ENCODE measurements at places on chromosomes 5 and 9.

- no peak for DNase-seq
Measured at GRCh38 chr5:149544028-149544420, 7.2 kb downstream of the CSNK1A1 start.

DNA sequence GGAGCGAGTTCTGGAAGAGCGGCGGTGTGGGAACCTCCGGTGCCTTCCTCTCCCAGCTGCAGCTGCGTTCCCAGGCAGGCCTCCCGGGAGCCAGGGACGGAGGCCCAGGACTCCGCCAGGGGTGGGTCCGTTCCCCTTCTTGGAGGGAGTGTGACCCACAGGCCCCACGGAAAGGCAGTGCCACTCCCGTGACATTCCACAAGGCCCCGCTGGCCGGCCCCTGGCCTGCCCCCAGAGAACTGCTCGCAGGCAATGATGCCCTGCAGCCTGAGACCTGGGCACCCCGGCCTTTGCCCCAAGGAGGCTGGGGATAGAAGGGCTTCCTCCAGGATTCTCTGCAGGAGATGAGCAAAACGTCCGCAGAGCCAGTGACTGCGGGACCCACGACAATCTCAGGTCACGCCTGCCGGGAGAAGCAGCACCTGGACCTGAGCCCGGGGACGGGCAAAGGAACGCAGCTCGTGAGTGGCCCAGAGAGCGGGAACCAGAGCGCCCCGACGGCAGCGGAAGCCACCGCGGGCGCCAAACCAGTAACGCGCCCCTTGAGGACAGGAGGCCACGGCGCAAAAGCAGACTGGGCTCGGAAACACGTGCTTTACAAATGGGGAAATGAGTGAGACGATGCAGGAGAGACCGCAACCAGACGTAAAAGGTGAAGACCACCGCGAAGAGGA lies 9.3 kb downstream of the OBP2B start:
- DNase-seq, result no peak

- no peak for DNase-seq
Measured at GRCh38 chr9:16501141-16501540, 369.3 kb downstream of the BNC2 start.

DNA sequence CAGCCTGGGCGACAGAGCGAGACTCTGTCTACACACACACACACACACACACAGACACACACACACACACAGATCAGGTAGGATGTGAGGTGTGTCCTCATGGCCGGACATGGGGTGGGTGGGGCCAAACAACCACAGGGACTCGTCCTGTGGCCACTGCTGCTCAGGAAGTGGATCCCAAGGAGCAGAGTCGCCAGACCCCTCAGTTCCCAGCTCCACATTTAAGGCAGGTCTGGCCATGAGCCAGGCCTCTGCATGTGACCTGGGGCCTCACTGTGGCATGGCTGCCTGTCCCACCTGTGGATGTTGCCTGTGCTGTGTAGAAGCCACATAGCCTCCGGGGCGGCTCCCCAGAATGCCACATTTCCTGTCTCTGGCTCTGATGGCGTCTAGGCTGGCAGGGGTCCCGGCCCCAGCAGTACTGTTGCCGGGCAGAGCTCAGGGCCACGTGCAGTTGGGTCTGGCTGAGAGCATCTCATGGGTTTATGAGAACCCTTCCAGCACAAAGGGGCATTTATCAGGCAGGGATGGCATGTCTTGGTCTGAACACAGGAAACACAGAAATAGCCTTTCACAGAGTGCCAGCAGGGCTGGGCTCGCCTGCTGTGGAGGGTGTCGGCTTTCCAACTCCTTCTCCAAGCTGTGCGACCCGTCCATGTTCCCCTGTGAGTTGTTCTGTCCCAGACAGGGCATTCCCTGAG lies 9.9 kb upstream of the NINJ1 start:
- no peak for DNase-seq

DNA sequence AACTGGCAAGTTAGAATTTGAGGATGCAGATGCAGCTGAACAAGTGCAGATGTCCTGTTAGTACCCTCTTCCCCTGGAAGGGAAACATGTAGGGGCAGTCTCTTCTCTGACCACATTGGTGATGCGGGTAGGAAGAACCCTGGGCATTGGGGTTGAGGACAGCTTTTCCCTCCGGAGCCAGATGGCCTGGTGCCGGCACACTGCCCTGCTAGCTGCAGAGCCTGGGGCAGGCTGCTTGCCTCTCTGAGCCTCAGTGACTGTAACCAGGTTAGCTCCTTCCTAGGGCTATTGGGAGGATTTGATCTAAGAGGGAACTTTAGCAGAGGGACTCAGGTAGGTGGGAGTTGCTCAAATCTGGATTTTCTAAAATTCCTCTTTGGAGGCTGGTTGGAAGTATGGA lies 148.4 kb downstream of the HSPA4 start:
- no peak for DNase-seq

- DNase-seq, result no peak
Measured at GRCh38 chr5:143119291-143119769, 284.2 kb downstream of the NR3C1 start.

GRCh38 chr5:136242136-136242535 lies 49.2 kb upstream of the SMIM32 start:
- DNase-seq, result no peak

DNA sequence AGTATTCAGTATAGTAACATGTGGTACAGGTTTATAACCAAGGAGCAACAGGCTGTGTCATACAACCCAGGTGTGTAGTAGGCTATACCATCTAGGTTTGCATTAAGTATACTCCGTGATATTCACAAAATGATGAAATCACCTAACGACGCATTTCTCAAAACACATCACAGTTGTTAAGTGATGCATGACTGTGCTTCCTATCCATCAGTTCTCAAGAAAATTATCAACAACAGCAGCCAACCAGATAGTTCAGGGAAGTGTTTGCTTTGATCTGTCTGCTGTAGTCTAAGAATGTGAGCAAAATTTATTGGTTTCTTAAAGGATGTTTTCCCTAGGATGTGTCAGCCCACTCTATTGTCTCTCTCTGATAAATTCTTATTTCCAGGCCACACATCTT lies 7.4 kb downstream of the ZBTB26 start:
- no peak for DNase-seq

Measured in T1000 (cell line).